ENCODE measurements at places on chromosomes 13 and 19.

DNA sequence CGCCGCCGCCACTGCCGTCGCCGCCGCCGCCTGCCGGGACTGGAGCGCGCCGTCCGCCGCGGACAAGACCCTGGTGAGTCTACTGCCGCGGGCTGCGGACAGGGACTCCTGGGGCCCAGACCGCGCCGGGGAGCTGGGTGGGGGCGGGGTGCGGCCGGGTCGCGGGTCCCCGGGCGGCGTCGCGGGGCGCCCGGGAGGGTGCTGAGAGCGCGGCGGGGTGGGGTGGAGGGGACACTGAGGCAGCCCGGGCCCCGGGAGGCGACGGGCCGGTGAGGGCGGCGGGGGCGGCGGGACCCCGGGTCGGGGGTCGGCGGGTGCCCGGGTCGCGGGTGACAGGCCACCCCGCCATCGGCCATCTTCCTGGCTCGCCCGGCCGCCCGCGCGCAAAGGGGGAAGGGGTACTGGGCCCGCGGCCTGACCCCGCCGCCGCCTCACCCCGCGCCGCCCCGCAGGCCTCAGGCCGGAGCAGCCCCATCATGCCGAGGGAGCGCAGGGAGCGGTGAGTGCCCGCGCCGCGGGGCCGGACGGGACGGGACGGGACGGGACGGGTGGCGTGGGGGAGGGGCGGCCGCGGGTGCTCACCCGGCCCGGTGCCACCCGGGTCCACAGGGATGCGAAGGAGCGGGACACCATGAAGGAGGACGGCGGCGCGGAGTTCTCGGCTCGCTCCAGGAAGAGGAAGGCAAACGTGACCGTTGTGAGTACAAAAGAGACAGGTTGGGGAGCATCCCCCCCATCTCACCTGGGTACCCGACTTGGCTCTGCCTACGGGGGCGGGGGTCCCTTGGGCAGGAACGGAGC is 489 bp downstream of the CCNE1 start:
- DNase-seq: no peak

DNA sequence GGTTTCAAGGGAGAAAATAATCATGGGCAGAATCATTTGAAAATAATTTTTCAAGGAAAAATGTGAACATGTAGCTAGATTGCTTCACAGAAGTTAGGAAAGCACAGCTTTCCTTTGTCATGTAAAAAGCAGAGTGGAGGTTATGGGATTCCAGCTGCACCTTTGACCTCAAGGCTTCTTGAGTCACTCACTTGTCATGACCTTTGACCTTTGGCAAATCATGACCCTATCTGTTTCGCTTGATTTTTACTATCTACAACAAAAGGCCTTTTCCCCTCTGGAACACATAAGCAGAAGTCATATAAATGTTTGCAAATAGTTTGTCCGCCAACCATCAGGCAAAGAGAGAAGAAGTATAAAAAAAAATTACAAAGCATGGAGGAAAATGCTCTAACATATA is 210.7 kb upstream of the MIR17HG start:
- DNase-seq: no peak

GRCh38 chr13:48251611-48252081 is 18.6 kb downstream of the ITM2B start:
- no peak for DNase-seq

- DNase-seq: no peak
Measured at GRCh38 chr19:27870293-27870692, 1342.7 kb downstream of the UQCRFS1 start.

GRCh38 chr13:101303521-101303920 is 112.8 kb downstream of the NALCN start:
- DNase-seq: no peak

DNA sequence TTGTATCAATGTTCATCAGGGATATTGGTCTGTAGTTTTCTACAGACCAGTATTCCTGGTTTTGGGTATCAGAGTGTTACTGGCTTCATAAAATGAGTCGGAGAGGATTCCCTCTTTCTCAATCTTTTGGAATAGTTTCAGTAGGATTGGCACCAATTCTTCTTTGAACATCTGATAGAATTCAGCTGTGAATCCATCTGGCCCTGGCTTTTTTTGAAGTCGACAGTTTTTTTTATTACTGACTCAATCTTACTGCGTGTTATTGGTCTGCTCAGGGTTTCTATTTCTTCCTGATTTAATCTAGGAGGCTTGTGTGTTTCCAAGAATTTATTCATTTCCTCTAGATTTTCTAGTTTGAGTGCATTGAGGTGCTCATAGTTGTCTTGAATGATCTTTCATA is 11.4 kb downstream of the TEX26 start:
- no peak for DNase-seq

- no peak for DNase-seq
Measured at GRCh38 chr19:5112681-5113575, 144.0 kb downstream of the KDM4B start.

Measured in ACHN (cell line).